ENCODE measurements at places on chromosomes 6 and 20.
A peak's percentile ranks its signal among the peaks of the same experiment; 100 is the strongest.

DNA sequence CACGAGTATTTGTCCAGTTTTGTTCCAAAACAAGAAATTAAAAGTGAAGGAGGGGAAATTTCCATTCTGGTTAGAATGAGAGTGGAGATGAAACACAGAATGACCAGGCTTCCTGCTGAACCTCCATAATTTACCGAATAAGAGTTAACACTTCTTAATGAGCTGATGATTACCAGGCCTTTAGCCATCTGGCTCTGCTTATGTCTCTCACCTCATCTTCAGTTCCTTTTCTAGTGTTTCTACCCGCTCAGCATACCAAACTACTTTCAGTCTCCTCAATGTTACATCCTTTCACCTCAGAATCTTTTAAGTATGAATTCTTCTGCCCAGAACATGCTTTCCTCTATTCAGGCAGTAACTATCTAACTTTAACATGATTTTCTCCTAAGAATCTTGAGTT is 209.0 kb upstream of the RSPO3 start:
- DNase-seq, result no peak

GRCh38 chr6:74343804-74344203 is 647.8 kb downstream of the CD109 start:
- no peak for DNase-seq

GRCh38 chr20:23072892-23073586 is 13.1 kb downstream of the CD93 start:
- DNase-seq, result no peak

DNA sequence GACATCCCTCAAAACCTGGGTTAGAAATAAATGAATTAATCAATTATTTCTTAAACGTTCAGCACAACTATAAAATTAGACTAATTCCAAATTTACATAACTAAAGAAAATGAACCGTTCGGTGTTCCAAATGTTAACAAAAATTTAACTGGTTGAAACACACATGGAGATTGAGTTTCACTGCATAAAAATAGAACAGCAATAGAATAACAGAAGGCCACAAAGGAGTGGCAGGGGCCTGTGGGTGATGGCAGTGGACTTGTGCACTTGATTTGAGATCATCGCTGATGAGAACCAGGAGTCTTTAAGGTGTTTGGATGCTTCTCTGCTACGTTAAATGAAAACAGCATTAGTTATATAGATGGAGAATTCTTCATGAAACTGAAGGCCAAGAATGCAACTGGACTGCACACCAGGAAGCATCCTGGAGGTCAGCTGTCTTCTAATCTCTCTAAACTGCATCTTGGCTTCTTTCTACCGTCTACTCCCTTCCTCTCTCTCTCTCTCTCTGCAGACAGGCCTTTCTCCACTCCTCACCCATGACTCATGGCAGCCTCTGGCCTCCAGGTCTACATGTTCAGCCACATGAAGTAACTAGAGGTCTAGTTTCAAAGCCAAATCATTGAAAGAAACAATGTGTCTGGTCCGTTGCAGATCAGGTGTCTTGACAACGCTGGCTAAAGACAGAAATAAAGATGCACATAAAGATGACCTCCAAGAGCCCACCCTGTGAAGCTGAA is 111.3 kb downstream of the SIM1 start:
- DNase-seq, result peak; percentile 11

GRCh38 chr20:44031781-44032582 is 117.3 kb downstream of the TOX2 start:
- DNase-seq, result no peak

DNA sequence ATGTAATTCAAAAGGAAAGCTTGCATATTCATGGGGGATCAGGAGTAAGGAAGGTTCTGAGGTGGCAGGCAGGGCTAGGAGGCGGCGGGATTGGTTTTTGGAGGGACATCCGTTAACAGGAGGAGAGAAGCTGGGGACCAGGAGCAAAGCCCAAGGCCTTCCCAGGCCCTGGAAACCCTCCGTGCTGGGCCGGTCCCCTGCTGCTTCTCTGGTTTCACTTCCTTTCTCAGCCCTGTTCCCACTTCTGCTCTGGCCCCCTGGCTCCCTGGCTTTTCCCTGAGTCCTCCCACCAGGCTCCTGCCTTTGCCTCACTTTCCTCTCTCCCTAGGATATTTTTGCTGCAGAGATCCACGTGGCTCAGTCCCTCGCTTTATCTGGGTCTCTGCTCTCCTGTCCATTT is 26.4 kb upstream of the SALL4 start:
- DNase-seq, result no peak

- DNase-seq, result peak; percentile 83
Observed at GRCh38 chr6:108564178-108564577, 3.5 kb downstream of the FOXO3 start.

DNA sequence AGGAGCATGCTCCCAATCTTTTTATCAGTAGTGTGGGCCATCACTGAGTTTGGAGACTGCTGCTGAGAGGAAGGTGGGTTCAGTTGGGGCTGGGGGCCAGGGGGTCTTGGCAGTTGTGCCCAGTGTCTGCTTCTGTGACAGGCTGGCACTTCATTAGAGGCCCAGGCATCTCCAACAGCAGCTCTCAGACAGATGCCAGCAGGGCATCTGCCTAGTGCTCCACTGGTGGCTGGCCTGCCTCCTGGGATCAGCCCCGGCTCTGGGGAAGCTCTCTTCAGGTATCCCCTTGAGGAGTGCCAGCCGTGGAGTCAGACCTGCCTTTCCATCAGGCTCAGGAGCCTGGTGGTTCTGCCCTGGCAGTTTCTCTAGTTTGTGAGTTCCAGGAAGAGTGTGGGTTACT is 77.3 kb downstream of the DTD1 start:
- DNase-seq, result no peak

- DNase-seq, result no peak
Observed at GRCh38 chr6:96227135-96227534, 211.4 kb downstream of the FUT9 start.

GRCh38 chr20:8997701-8998117 is 71.2 kb upstream of the PLCB4 start:
- no peak for DNase-seq

DNA sequence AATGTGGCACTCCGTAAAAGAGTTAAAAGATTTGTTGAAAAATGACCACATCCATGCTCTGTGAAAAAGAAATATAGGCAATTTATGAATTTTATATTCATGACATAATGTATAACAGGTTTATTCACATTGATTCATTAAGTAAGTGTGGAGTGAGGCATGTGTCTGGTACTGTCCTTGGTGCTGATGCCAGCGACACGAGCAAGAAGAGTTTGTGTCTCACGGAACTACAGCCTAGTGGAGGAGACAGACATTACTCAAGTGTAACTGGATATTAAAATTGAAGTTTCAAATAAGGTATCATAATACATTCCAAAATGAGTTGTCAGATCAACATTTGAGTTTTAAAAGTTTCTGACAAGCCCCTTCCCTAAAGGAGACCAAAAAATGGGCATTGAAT is 158.2 kb upstream of the PRND start:
- DNase-seq, result peak; percentile 69

GRCh38 chr6:36297511-36297910 is 27.7 kb downstream of the PNPLA1 start:
- no peak for DNase-seq

GRCh38 chr6:27836783-27837624 is 75.2 kb downstream of the OR2B2 start:
- peak; percentile 89 for DNase-seq

- DNase-seq, result no peak
Observed at GRCh38 chr20:31720486-31721407, 1.9 kb downstream of the BCL2L1 start.

- no peak for DNase-seq
Observed at GRCh38 chr6:117601811-117602150, 530 bp downstream of the GOPC start.

DNA sequence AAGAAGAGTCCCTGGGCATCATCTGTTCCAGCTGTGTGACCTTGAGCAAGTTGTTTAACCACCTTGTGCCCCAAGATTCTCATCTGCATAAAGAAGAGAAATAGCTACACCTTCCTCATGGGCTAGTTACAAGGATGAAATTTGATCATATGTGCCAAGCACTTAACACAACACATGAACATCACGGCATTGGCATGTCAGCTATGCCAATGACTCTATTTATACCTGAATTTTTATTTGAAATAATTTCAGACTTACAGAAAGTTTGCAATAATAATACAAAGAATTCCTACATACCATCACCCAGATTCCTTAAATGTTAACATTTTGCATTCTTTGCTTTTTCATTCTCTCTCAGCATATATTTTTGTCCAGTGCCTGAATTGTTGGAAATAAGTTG is 21.0 kb upstream of the TCF15 start:
- DNase-seq, result no peak

GRCh38 chr6:9398071-9398766 is 962.9 kb upstream of the SLC35B3 start:
- no peak for DNase-seq

DNA sequence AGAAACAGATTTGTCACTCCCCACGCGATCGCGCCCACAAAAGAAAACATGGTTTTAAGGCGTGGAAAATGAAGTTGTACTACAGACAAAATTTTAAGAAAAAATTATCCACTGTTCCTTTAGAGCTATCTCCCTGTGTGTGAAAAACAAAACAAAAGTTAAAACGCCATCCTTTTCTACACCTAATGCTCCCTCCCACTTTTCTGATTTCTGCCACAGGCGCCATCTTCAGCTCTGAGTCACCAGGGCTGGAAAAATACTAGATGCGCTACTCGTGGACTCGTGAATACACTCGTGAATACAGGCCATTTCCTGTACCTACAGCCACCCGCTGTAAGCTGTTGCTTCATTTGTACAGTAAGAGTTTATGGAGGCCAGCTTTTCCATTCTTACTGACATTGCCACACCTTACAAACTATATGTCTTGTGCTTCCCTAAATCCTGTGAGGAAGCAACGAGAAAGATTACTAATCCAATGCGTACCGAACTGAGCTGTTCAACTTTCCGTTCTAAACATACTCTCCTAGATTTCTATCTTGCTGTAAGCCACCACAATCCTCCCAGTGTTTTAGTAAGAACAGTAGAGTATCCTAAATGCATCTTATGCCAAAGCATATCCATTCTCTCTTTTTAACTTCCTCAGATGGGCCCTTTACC is 773 bp upstream of the AHI1 start:
- peak; percentile 76 for DNase-seq

DNA sequence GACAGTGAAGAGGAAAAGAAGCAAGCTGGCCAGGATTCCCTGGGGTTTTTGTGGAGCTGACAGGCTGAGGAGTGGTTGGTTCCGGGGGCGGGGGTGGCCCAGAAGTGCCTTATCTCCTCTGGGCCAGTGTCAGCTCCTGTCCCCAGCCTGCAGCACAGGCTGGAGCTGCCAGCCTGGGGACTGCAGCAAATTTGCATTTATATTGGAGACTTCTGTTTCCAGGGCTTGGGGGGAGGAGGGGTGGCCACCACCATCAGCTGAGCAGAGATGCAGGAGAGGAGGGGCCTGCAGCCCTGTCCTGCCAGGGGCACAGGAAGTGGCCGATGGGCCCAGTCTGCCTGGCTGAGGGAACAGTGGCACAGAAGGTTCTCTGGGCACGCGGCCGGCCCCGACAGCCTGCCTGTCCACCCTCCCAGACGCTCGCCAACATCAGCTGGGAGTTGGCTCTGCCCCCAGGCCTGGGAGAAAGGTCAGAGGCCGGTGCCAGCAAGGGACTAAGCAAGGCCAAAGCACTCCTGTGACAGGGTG is 24.3 kb upstream of the SCRT2 start:
- no peak for DNase-seq

DNA sequence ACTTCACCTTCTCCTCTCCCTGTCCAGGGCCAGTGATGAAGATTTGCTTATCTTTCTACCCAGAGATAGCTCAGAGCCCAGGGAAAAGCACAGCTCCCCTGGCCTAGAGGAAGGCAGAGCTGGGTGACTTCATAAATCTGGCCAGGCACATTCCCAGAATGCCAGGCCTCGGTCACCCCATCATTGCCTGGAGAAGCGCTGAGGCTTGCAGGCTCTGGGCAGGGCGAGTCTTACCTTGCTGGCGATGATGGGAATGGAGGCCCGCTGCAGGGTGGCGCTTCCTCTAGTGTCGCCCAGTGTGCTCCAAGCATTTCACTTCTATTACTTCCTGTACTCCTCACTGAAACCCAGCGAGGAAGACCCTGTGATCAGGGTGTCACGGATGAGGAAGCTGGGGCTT is 60.1 kb downstream of the DAAM2 start:
- no peak for DNase-seq

GRCh38 chr20:60306551-60306950 is 348.3 kb downstream of the CDH26 start:
- DNase-seq, result no peak

- DNase-seq, result no peak
Observed at GRCh38 chr20:3927486-3928291, 38.5 kb downstream of the PANK2 start.

- DNase-seq, result no peak
Observed at GRCh38 chr6:36345681-36346466, 9.2 kb upstream of the BNIP5 start.

GRCh38 chr6:166707045-166707444 is 80.0 kb upstream of the RPS6KA2 start:
- DNase-seq, result peak; percentile 15

- no peak for DNase-seq
Observed at GRCh38 chr6:154471609-154472362, 38.7 kb downstream of the CNKSR3 start.

DNA sequence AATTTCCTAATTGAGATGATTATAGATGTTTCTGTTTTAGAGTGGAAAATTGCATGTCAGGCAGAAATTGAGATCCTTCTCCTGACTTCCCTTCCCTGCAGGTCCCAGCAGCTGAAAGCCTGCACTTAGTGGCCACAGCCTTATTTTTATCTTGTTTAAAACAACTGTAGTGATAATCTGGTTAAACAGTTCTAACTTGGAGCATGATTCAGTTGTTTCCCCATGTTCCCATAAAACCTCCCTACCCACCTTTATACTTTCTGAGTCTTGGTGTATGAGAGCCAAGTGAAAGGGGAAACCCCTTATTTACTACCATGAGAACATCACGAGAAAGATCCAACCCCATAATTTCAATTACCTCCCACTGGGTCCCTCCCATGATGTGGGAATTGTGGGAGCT is 195.2 kb downstream of the SLC16A10 start:
- DNase-seq, result no peak

DNA sequence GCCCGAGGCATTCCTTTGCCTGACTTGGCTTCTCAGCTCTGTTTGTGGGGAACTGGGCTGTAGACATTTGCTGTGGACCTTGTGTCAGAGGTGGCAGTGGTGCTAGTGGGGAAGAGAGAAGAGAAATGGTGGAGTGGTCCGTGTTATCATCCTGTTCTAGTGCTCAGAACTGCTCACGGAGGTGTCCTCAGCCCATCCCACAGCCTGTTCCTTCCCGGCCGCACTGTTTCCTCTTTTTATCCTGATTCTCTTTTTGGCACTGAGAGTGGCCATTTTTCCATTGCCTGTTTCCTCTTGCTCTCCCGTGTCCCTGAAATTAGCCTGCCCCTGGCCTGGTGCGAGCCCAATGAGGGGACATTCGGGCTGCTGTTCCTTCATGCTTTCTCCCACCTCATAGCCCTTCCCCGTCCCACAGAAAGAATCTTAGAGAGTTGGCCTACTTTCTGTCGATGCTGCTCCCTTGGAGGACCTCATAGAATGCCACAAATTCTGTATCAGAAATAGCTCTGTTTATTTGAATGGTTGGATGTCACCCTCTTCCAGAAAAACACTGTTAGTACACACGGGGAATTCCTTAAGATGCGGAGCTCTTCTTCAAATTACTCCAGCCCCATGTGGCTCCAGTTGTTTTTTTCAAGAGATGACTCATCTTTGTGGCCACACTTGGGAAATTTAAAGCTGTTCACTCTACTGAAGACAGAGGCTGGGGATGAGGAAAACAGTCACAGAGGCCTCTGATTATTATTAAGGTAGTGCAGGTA is 26.1 kb downstream of the FARS2 start:
- DNase-seq, result peak; percentile 54

Data from kidney glomerular epithelial cell (primary cell).